Muscle of leg (tissue), 16 donors: ENCODE measurements at places on chromosomes 6 and 20.
A peak's percentile ranks its signal among the peaks of the same experiment; 100 is the strongest.

- no peak for DNase-seq
Observed at GRCh38 chr6:68741501-68742386, 106.7 kb downstream of the ADGRB3 start.

- DNase-seq: no peak
Observed at GRCh38 chr6:72720464-72720863, 98.6 kb downstream of the KCNQ5 start.

- peak; percentile 47 for DNase-seq
Observed at GRCh38 chr6:43129434-43130194, 41.5 kb upstream of the SRF start.

GRCh38 chr20:48983423-48984400, 62.2 kb downstream of the ARFGEF2 start:
- DNase-seq: peak; percentile 37

DNA sequence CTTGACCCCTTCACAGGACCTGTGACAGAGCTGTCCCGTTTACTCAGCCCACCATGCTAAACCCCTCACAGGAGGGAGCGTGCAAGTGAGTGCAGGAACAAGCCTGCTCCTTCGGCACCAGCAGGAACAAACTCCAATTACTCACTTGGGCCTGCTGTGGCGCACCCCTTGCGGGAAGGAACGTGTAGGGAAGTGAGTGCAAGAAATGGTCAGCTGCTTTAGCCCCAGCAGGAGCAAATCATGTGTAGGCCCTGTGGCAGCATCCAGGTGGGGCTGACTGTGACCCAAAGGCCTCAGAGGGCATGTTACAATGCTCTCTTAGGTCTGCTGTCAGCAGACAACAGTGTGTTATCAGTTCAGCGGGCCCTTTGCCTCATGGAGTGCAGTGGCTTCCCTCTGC, 574.4 kb downstream of the PRKN start:
- no peak for DNase-seq

GRCh38 chr6:137759624-137760023, 107.4 kb upstream of the TNFAIP3 start:
- no peak for DNase-seq

- DNase-seq: peak; percentile 26
Observed at GRCh38 chr6:148745926-148746325, 904 bp upstream of the UST start.

GRCh38 chr6:50829898-50830444, 11.3 kb downstream of the TFAP2B start:
- no peak for DNase-seq

DNA sequence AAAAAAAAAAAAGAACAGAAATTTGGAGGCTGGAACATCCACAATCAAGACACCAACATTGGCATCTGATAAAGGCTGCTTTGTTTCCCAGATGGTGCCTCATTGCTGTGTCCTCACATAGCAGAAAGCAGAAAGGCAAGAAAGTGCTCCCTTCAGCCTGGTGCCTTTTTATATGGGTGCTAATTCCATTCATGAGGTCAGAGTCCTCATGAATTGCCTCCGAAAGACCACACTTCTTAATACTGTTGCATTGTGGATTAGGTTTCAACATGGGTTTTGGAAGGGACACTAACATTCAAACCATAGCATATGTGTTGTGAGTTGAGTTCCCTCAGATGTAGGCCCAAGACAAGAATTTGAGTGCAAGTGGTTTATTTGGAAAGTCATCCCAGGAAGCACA, 8.0 kb upstream of the C20orf202 start:
- DNase-seq: no peak

DNA sequence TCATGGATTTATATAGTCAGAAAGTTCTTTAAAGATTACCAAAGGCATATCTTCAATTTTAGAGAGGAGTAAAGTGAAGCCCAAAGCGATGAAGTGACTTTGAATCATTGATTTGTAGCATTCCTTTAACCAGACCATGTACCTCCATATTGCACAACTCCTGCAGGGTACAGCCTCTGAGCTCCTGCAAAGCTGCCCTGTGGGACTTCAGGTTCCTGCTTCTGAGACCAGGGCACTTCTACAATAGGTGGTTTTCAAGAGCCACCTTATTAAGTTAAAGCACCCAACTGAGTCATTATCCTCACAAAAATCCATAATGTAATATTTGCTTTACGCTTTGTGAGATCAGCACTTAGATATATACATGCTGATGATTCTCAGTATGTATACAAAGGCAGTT, 270.7 kb upstream of the RGS17 start:
- no peak for DNase-seq

DNA sequence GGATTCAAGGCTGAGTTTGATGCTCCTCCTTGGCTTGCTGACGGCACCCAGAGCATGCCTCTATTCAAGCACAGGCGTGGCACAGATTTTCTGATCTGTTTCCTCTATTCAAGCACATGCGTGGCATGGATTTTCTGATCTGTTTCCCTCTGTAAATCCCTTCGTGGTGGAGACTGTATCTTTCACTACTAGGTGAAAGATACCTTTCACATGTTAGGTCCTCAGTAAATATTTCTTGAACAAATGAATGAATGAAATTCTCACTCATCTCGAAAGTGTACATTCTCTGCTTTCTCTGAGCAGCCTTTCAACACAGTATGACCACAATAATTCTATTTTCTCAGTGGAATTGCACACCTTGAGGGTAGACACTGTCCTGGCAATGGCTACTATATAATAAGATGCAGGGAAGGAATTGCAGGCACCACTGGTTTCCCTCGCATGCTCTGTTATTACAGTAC, 72.6 kb upstream of the F13A1 start:
- DNase-seq: no peak

- DNase-seq: peak; percentile 76
Observed at GRCh38 chr20:54190217-54190616, 16.4 kb upstream of the CYP24A1 start.

DNA sequence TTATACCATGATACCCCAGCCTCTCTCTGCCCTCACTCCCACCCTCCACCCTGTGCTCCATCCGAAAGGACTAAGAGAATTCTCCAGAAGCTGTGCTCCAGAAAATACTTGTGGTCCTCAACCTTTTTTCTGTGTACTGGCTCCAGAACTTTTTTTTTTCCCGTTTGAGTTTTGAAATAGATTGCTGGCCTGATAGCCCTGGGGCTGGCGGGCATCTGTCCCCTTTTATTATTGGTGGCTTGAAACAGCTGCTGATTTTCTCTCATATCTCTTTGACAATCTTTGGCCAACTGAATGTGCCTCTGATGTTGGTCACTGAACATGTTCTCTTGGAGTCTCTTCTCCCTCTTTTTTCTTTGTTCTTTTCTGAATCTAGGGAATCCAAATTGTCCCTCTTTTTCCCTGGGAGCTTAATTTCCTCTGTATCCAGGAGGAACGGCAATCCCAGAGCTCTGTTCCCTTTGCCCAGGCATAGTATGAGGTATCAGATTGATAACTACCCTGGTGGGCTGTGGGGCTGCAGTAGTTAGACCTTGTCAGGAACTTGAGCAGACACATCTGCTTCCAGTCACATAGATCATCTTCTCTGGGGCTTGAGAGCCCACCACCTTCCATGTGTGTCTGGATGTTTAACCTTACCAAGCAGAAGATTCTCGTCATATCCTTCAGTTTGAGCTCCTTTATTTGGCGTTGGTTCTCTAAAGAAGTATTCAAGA, 1.6 kb downstream of the PPARD start:
- no peak for DNase-seq

DNA sequence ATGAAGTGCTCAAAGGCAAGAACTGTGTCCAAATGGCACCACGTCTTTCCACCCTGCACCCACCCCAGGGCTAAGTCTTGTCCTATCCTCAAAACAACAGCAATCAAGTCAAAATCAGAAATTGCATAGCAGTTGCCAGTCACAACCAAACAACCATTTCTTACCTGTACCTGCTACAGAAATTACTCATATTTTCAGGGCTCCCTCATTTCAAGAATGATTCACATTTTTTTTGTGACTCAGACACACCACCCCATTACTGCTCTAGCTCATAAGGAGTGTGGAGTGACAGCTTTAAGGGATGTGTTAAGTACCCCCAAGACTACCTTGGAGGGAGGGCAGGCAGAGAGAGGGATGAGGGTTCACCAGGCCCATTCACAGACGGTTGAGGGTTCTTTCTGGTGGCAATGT, 111.7 kb downstream of the TRERF1 start:
- no peak for DNase-seq

- no peak for DNase-seq
Observed at GRCh38 chr6:119256978-119257462, 92.5 kb downstream of the MAN1A1 start.

- DNase-seq: no peak
Observed at GRCh38 chr6:24945054-24945453, 9.3 kb upstream of the RIPOR2 start.

DNA sequence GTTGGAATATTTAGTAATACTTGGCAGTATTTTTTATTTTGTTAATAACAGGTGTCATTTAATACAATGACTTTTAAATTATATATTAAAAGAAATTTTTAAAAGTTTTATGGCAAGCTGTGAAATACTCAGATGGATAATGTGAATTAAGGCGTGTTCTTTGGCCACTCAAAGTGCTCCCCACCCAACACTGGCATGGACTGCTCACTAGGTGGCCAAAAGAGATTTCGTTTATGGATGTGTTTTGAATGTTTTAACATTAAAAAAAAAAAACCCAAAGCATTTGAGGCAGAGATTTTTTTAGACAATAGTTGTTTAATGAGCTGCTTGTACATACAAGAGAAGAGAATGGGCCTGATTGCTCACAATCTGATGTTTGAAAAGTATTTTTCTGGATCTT, 86.5 kb downstream of the QKI start:
- DNase-seq: peak; percentile 65

GRCh38 chr6:3419624-3420272, 37.1 kb downstream of the SLC22A23 start:
- no peak for DNase-seq

DNA sequence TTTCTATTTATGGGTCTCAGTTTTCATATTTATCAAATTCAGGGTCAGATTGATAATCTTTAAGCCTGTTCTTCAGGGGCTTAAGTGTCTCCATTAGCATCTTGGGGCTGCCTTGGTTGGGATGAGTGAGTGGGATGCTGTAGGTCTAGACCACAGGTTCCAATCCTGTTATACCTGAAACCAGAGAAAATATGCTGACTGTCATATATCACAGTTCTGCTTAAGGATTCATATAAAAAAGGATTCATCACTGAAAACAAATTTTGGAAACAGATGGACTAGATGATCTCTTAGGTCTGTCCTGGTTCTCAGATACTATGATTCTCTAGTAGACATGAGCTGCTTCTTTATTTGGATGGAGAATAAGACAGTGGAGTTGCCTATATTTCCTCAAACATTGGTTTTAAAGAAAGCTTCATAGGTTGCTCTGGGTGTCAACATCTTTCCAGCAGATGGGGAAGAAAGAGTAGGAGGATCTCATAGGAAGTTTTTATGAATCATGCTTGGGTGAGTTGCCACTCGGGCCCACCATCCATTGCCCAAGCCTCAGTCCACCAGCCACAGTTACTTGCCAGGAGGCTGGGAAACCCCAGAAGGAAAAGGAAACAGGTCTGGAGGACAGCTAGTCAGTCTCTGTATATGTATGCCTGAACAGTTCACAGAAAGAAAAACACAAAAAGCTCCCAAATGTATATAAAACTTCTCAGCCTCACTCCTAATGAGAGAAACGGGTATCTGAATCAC, 42.9 kb upstream of the MAP7 start:
- DNase-seq: no peak

GRCh38 chr6:168678588-168678987, 237.6 kb downstream of the SMOC2 start:
- DNase-seq: no peak

DNA sequence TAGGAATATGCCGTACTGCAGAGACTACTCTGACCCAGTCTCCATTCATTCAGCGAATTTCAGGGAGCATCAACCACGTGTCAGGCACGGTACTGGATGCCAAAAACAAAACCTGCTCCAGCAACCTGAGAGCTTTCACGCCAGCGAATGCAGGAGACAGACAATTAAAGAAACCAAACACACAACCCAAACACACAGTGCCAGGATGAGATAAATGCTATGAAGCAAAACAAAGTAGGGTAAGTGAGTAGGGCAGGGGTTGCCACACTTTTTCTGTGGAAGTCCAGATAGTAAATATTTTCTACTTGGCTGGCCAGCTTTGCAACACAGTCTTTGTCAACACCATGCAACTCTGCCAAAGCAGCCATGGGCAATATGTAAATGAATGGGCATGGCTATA, 10.0 kb downstream of the MOCS1 start:
- DNase-seq: no peak

- no peak for DNase-seq
Observed at GRCh38 chr20:1832634-1833033, 62.6 kb upstream of the SIRPA start.

DNA sequence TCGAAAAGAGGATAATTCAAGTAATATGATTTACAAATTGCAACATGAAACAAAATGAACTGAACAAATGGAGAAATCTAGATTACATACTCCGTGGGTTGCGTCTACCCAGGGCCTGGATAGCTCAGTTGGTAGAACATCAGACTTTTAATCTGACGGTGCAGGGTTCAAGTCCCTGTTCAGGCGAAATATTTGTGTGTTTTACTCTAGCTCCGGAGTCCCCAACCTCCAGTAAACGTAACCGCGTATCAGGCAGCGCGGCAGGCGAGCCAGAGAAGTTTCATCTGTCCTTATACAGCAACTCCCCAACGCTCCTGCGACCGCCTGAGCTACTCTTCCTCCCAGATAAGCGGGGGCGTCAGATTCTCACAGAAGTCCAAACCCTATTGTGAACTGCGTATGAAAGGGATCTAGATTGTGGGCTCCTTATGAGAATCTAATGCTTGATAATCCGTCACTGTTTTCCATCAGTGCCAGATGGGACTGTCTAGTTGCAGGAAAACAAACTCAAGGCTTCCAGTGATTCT, 176.1 kb downstream of the TRIM27 start:
- no peak for DNase-seq

- no peak for DNase-seq
Observed at GRCh38 chr6:119535332-119535731, 185.8 kb upstream of the MAN1A1 start.

- no peak for DNase-seq
Observed at GRCh38 chr6:52509281-52510212, 67.3 kb downstream of the TRAM2 start.

DNA sequence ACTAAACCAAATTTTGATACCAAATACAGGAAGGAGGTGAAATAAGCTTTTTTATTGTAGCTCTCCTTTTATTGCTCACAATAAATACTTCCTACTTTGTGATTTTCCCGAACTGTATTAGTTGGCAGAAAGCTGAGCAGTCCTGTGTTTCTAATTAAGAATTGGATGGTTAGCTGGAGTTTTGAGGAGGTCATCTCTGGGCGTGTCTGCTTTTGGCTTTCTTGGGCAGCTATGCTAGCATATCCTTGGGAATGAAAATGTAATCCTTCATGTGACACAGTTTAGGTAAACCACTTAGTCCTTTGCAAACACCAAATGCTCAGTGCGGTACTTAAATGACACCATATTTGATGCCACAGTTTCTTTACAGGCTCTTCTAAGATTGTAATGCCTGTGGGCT, 67.5 kb downstream of the MTHFD1L start:
- peak; percentile 96 for DNase-seq

GRCh38 chr20:2817341-2817726, 1.2 kb downstream of the TMEM239 start:
- no peak for DNase-seq

DNA sequence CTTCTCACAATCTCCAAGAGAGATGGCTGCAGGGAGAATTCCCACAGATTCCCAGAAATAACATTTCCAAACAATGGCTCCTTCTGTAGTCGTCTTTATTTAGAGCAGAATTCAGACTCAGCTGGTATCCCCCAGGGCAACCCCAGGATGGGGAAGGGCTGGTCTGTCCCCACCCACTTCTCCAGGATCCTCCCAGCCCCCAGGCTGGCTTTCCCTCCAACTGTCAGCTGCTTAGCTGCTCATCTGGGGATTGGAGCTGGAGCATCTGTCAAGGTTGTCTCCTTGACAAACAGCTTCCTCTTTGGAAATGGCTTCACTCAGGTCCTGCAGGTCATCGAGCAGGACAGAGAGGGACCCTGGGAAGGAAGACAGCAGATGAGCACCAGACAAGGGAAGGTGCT, 3.5 kb upstream of the PSORS1C2 start:
- DNase-seq: peak; percentile 73
